A549 treated with Hydrocortisone at 1 μM for 4 hours (cell line): ENCODE measurements at places on chromosomes 1 and 21. TPM values are rescaled to one million over a fixed set of nuclear protein-coding genes. Genes with fewer than 3 reads are reported as not detected.

Gene VTCN1
- total RNA-seq: 0.07 to 0.12 TPM (median 0.10 TPM) in 4 of 5 replicates, not detected in the other

Gene ZNF672
- 16.0 to 20.9 TPM (median 18.9 TPM) in 5 replicates for total RNA-seq

Gene KCNE2
- total RNA-seq: not detected in 5 replicates

Gene PLEKHN1
- 4.4 to 5.7 TPM (median 4.9 TPM) in 5 replicates for total RNA-seq

Gene SYTL1
- 0.26 to 0.56 TPM (median 0.51 TPM) in 5 replicates for total RNA-seq

Gene KIF2C
- 35.7 to 45.5 TPM (median 37.0 TPM) in 5 replicates for total RNA-seq

Gene LRRC7
- total RNA-seq: not detected in 5 replicates

Gene OR6K3
- total RNA-seq: not detected in 5 replicates
